Left ventricle myocardium superior (tissue), 1 donor: ENCODE measurements at places on chromosomes 2 and 18. TPM values are rescaled to one million over a fixed set of nuclear protein-coding genes. Genes with fewer than 3 reads are reported as not detected.

The SP5 gene
- 0.12 TPM for total RNA-seq

The CDH2 gene
- total RNA-seq = 321 TPM

The FSHR gene
- total RNA-seq = 0.20 TPM

The ACVR1C gene
- total RNA-seq = 0.32 TPM

DNA sequence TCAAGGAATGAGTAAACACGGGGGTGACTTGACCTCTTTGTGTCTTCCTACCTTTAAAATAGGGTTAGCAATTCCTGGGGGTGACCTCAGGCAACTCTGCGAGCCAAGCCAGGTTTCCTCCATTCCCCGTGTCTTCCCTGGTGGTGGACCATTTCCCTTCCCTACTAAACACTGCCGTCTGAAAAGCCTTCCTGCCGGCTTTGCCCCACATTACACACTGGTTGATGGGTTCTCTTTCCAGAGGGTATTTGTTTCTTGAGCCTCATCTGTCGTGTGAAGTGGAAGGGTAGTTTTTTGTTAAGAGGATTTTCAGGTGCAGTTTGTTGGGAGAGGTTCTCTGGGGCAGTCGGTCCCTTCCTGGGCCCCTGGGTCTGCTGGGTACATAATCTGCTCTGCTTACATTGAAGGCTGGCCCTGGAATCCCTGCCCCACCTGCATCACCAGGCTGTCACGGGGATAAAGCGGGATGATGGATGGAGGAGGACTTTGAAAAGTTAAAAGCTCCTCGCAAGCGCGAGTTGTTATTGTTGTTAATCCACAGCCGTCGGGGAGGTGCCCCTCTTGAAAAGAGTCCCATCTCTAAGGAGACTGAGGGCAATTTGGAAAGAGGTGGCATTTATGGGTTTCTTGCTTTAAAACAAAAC is 175.4 kb upstream of the SPRED2 start:
- DNase-seq = no peak
